ENCODE measurements at places on chromosomes 3 and 15. TPM values are rescaled to one million over a fixed set of nuclear protein-coding genes. Genes with fewer than 3 reads are reported as not detected.

SGO1 gene
- polyA plus RNA-seq, result 14.1 TPM

IGDCC3 gene
- 8.1 TPM for polyA plus RNA-seq

SPSB4 gene
- 14.8 TPM for polyA plus RNA-seq

CAMK2N2 gene
- 0.25 TPM for polyA plus RNA-seq

CA12 gene
- 151 TPM for polyA plus RNA-seq

RASGRF1 gene
- 0.48 TPM for polyA plus RNA-seq

STAB1 gene
- polyA plus RNA-seq, result 37.6 TPM

Data from left kidney (tissue), 8 donors.